Fibroblast of skin of right biceps (primary cell): ENCODE measurements at places on chromosomes 2 and 18.
A peak's percentile ranks its signal among the peaks of the same experiment; 100 is the strongest.

- peak; percentile 73 for DNase-seq
Measured at GRCh38 chr2:157822993-157823392, 53.1 kb downstream of the ACVR1 start.

GRCh38 chr2:36770542-36771287 lies 74.2 kb downstream of the VIT start:
- DNase-seq, result peak; percentile 53

DNA sequence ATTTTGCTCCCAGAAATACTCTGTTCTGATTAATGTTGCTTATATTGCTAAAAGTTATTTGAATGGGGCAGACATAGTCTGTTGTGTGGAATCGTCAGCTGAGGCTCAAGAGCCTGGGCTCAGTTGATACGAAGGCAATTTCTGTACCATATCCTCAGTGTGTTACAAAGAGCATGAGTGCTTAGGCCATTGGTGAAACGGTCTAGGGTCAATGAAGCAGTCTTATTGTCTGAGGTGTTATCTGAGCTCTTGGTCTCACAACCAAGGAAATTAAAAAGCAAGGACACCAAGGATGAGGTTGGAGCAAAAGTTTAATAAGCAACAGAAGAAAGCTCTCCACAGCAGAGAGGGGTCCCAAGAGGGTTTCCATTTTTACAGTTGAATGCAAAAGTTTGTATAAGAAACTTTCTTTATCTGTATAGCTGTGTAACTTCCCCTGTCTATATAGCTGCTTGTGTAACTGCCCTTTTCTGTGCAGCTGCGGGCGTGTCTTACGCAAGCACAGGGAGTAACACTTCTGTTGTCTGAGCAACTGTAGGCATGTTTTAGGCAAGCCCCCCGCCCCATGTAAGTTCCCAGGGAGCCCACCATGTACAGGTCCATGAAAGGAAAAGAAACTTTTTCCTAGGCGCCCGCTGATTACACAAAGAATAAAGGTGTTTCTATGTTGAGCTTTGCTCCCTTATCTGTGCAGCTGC lies 40.6 kb upstream of the DSC1 start:
- DNase-seq, result no peak

- no peak for DNase-seq
Measured at GRCh38 chr2:28842042-28842441, 28.1 kb downstream of the TRMT61B start.

GRCh38 chr2:202100176-202100575 lies 27.1 kb downstream of the KIAA2012 start:
- DNase-seq, result no peak

- no peak for DNase-seq
Measured at GRCh38 chr18:67621906-67622305, 105.4 kb upstream of the DSEL start.

- no peak for DNase-seq
Measured at GRCh38 chr2:162007447-162008040, 66.5 kb downstream of the DPP4 start.

- no peak for DNase-seq
Measured at GRCh38 chr2:45227347-45227746, 218.1 kb upstream of the SIX2 start.

DNA sequence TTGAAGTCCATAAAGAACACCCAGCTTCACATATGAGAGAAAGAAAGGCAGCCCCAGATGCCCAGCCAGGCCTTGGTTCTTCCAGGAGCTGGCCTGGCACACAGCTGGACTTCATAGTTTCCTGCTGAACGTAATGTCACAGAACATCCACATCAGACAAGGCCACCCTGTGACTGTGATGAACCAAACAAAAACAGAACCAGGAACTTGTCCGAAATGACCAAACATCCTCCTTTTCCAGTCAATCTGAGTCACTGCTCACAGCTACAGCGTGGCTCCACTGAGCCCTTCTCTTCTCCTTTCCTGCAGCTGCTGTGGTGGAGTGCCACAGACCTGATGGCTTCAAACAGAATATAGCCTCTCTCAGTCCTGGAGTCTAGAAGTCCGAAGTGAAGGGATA lies 45.4 kb upstream of the PAPOLG start:
- no peak for DNase-seq

- no peak for DNase-seq
Measured at GRCh38 chr18:4181882-4182568, 273.1 kb downstream of the DLGAP1 start.

DNA sequence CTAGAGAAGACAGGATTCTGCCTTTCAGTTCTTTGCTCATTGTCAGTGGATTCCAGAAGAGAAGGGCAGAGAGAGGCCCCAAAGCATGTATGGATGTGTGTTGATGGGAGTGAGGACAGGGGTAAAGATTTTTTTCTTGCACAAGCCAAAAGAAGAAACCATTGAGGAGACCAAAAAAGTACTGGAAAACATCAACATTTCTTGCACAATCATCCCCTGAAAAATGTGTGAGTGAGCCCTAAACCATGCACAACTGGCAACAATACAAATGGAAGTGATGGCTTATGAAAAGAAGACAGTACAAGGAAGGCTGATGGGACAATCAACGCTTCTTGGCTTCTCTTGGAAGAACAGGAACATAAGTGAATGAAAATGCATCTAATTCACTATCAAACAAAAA lies 5.6 kb upstream of the SMAD7 start:
- DNase-seq, result peak; percentile 90

- DNase-seq, result peak; percentile 60
Measured at GRCh38 chr2:152508446-152508845, 173.5 kb downstream of the FMNL2 start.

- no peak for DNase-seq
Measured at GRCh38 chr2:8835279-8835678, 2.1 kb downstream of the KIDINS220 start.

GRCh38 chr2:65018141-65018582 lies 29.0 kb downstream of the SLC1A4 start:
- no peak for DNase-seq

DNA sequence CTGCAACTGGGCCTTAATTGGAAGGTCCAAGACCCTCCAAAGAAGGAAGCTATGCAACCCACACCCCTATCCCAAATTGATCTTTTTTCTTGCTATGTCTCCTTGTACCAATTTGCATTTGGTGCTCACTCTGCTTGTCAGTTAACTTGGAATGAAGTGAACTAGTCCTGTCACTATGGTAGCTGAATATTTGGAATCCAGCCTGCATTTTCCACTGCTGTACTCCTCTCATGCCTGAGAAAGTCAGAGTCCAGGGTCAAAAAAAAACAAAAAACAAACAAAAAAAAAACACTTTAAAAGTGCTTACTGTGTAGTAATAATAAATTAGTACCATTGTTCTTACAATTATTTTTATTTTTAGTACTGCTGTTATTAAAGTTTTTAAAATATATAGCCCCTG lies 462.8 kb upstream of the SLC8A1 start:
- DNase-seq, result no peak

DNA sequence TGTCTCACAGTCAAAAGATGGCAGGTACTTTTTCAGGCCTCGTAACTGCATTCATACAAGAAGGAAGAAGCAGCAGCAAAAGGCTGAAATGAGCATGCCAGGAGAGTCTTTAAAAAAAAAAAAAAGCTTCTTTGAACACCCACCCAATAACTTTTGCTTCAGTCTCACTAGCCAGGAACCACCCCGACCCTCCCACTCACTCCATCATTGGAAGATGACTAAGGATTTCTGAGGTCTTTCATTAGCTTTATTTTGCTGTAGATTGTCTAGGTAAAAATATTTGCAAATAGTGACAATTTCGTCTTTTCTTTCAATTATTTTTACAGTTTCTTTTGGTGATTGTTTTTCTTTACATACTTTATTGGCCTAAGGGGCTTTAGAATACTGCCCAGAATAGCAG lies 37.9 kb downstream of the RBBP8 start:
- no peak for DNase-seq

GRCh38 chr2:236813766-236814165 lies 244.1 kb downstream of the ACKR3 start:
- DNase-seq, result no peak

GRCh38 chr2:150885774-150886386 lies 375.8 kb downstream of the RBM43 start:
- peak; percentile 9 for DNase-seq

DNA sequence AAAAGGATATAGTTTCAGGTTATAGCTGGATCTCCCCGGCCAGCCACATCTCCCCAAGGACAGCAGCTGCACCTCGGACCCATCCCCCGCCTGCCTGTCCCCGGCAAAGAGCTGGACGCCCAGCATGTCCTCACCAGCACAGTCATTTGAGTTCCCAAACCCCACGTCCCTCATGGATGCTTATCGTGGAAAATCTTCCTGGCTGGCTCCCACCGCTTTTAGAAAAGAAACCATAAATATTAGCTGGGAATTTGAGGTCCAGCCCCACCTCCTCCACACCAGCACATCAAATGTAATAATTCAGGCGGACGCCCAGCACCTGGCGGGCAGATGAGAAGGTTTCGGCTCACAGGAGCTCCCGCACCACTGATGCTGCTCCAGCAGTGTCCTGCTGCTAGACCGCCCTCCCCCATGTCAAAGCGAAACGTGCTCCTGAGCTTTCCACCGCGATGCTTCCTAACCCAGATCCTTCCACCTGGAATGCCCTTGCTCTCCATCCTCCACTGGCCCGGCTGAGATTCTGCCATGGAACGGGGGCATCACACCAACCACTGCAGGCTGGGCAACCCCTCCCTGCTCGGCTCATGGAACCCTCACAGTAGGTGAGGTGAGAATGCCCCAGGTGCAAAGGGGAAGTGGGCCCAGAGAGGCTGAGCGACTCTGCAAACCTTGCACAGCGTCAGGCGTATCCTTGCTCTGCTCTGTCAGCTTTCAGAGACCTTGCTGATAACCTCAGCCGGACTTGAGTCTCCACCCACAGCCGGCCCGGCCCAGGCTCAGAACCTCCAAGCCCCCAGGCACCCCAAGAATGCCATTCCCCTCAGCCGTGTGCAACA lies 71.5 kb upstream of the GPC1 start:
- no peak for DNase-seq

DNA sequence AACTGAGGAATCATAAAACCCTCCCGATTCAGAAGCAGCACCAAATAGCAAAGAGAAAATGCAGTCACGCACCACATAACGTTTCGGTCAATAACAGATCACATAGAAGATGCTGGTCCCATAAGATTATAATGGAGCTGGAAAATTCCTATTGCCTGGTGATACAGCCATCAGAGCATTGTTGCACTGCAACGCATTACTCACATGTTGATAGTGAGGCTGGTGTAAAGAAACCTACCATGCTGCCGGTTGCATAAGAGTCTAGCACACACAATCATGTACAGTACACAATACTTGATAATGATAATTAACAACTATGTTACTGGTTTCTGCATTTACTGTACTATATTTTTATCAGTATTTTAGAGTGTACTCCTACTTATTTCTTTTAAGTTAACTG lies 32.5 kb downstream of the RNF152 start:
- no peak for DNase-seq

DNA sequence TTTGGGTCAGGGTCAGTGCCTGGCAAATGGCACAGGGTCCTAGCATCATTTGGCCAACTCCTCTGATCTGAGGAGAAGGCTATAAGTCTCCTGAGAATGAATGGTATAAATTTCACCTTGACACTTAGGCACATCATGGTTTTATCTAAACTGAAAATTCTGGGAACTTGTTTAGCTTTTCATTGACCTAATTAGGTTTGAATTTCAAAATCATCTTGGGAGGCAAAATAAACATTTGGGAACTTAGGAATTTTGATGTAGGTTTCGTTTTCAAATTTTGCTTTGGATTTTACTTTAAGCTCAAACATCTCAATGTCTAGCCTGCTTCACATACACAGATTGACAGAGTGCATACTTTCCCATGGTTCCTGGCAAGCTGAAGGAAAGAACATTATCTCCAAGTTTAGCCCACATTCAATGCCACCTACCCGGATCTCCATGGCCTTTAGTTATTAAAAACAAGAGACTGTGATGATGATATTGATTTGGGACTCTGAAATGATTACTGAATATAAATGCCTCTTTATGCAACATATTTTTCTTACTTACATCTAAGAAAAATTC lies 44.5 kb downstream of the MYOM1 start:
- DNase-seq, result no peak

- peak; percentile 87 for DNase-seq
Measured at GRCh38 chr2:112092286-112093041, 37.4 kb downstream of the TMEM87B start.

- DNase-seq, result no peak
Measured at GRCh38 chr2:64972426-64972825, 16.8 kb upstream of the SLC1A4 start.

DNA sequence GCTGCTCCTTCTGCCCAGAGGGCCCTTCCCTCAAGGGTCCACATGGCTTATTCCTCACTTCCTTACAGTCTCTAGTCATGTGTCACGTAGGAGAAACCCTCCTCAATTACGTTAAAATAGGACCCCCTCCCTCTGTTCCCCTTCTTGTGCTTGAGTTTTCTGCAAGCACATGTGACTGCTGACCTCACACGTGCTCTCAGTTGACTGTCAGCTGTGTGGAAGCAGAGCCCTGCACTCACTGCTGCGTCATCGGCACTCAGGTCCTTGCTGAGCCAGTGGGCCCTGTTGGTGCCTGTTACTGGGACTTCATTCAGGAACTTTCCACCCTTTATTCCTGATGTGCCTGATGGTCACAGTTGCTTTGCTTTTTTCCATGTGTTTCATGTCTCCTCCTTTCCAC lies 11.1 kb downstream of the ATG16L1 start:
- DNase-seq, result no peak

DNA sequence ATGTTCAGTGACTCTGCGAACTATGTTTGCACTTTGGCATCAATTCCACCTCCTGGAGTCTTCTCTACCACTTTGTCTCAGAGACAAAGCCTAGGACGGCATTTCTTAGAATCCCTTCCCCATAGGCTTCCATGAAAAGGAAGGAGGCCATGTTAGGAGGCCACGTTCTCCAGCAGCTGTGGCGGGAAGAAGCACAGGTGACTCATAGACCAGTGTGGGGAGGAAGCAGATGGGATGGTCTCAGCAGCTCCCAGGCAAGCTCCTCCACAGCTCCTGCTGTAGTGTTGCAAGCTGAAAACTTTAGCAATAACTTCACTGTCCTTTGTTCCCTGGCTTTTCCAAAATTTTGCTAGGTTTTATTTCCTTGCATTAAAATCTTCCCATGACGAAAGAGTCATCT lies 781.3 kb upstream of the ID2 start:
- DNase-seq, result peak; percentile 46

DNA sequence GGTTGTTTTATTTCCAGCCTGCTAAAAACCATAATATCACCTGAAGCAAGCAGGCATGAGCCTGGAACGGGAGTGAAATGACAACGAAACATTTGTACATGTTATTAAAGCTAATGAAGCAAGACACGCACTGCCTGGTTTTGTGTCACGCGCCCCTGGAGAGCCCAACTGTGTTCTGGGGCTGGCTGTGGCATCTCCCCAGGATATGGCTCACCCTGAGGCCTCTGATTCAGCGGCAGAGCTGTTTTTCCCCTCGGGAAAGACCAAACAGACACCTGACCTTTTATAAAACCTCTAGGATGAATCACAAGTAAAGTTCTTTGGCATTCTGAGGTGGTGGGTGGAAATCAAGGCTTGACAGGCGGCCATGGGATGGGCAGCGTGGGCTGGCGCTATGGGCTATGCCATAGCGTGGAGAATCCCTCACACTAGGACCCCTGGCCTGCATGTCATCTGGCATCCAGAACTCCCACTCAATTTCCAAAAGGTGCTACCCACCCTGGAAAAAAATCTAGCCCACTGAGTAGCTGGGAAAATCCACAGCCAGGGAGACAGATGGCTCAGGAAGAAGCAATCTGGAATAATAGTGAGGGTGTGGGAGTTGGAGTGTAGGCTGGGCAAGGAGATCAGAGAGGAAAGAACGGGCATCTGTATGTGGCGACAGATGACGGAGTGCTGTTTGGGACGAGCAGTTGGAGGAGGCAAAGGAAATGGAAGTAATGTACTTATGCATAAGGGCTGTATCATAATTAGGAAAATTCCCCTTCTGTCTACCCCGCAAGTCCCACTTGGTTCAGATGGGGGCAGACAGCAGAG lies 262.0 kb downstream of the AFF3 start:
- DNase-seq, result peak; percentile 91

GRCh38 chr2:150188800-150189199 lies 298.7 kb downstream of the RND3 start:
- no peak for DNase-seq
